ENCODE measurements at places on chromosomes 4 and X. TPM values are rescaled to one million over a fixed set of nuclear protein-coding genes. Genes with fewer than 3 reads are reported as not detected.

Gene IL21
- not detected for polyA plus RNA-seq

Gene SLC16A2
- polyA plus RNA-seq, result 45.6 TPM

Gene PRR32
- 136 TPM for polyA plus RNA-seq

Gene SPATA4
- polyA plus RNA-seq, result 0.22 TPM

Gene ARSH
- not detected for polyA plus RNA-seq

Gene IKBKG
- polyA plus RNA-seq, result 14.2 TPM

Gene LRAT
- 0.14 TPM for polyA plus RNA-seq

Gene SHROOM2
- 1.7 TPM for polyA plus RNA-seq

Gene FHDC1
- 11.5 TPM for polyA plus RNA-seq

Gene GPAT3
- 15.4 TPM for polyA plus RNA-seq

Gene GYG2
- 3.8 TPM for polyA plus RNA-seq

Gene CASK
- 23.0 TPM for polyA plus RNA-seq

Gene COL4A5
- 39.7 TPM for polyA plus RNA-seq

Gene ERVMER34-1
- polyA plus RNA-seq, result 0.70 TPM

Gene HHIP
- polyA plus RNA-seq, result 5.2 TPM

Gene LNX1
- 6.0 TPM for polyA plus RNA-seq

Gene TLR8
- 0.38 TPM for polyA plus RNA-seq
